ENCODE measurements at places on chromosomes 6 and 20.

DNA sequence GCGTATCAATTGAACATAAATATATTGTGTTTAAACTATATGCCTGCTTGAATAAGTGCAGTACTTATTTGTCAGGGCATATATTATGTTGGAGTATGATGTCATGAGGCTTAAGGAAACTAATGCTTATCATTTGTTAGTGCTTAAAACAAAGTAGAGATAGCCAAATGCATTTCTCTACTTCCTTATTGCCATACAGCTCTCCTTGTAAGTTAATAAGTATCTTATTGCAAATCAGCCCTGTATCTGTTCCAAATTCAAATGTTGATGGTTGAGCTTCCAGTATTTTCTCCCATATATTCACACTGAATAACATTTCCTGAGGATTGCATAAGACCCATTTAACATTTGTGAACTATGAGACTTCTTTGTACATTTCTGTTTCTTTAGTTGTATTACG is 57.8 kb downstream of the CARMIL1 start:
- no peak for DNase-seq

DNA sequence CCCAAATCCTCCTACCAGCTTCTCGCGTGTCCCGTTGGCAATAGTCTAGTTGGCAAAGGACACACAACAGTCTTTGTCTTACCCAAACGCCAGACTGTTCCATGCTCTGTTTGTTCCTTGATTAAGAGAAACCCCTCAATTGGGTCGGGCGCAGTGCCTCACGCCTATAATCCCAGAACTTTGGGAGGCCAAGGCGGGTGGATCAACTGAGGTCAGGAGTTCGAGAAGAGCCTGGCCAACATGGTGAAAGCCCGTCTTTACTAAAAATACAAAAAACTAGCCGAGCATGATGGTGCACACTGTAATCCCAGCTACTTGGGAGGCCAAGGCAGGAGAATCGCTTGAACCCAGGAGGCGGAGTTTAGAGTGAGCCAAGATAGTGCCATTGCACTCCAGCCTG is 153.7 kb downstream of the GRM4 start:
- DNase-seq: no peak

GRCh38 chr6:124226396-124226795 is 422.7 kb downstream of the NKAIN2 start:
- no peak for DNase-seq

DNA sequence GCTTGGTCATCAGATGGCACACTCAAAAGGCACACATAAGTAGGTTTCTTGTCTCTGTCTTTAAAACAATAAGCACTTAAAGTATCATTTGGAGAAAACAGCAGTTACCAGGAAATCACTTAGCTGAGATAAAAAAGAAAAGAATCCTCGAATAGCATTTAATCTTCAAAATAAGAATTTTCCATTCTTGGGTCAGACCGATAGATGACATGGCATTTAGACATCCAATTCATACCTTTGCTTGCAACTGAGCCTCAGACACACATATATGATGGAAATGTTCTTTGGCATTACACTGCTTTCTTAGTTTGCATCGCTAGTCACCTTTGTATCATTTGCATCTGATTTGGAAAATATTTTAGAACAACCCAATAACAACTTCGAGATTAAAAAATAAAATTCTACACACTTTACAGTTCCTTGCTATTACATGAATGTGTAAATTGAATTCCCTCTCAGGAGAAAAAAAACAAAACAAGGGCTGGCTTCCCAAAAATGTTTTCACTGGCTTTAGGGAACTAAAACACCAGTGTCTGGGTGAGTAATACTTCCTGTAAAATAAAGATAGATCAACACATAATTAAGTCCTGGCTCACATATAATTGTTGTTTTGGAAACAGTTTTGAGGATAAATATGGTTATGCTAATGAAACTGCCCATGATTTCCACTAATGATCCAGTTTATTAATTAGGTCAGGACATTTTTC is 1.3 kb upstream of the RNF217 start:
- DNase-seq: no peak

- no peak for DNase-seq
These were observed 52.0 kb downstream of the CDC5L start for GRCh38 chr6:44439270-44440045.

DNA sequence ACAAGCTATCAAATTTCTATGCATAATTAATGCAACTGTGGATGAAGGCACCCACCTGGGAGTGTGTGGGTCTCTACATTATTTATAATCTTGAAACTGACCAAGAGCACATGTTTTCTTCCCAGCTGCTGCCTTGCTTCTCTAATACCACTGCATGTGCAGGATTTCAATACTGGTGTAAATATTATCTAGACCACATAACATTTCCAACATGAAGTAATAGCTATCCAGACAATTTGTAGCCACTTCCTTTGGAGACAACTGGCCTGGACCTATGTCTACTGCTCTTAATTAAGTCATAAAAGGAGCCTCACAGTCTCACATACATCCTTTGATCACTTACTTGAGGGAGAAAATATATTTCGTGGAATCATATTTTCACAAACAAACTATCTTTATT is 180.7 kb downstream of the HIVEP2 start:
- DNase-seq: no peak

DNA sequence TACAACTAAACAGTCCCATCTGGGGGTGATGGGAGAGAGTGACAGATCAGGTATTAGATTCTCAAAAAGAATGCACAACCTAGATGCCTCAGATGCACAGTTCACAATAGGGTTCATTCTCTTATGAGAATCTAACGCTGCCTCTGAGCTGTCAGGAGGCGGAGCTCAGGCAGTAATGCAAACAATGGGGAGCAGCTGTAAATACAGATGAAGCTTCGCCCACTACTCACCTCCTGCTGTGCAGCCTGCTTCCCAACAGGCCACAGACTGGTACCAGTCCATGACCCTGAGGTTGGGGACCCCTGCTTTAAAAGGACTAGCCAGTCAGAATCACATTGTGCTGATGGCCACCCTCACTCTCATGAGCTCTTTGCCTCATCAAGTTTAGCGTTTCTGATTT is 247.0 kb upstream of the KCNQ5 start:
- no peak for DNase-seq

- no peak for DNase-seq
These were observed 375.0 kb upstream of the BTBD3 start for GRCh38 chr20:11542645-11543044.

GRCh38 chr6:26220145-26220970 is 133.1 kb downstream of the HFE start:
- DNase-seq: no peak

All from activated naive CD4-positive, alpha-beta T cell (primary cell).